ENCODE measurements at places on chromosomes 6 and 20.
A peak's percentile ranks its signal among the peaks of the same experiment; 100 is the strongest.

- no peak for DNase-seq
Measured at GRCh38 chr20:51091406-51092195, 68.7 kb upstream of the KCNG1 start.

DNA sequence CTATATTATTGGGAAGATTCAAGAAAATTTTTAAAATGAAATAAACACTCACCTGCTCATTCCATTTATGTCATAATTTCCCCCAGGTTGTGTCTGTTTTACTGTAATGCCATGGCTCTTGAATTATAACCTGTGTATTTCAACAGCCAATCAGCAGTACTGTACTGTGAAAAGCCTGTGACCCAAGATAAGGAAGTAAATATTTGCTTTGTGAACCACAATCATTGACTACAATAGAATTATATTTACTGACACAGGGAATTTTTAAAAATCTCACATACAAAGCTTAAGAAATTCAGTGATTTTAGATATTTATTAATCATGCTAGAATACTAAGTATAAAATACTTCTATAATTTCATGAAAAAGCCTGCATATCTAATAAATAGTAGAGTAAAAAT lies 6.0 kb downstream of the RGS17 start:
- no peak for DNase-seq

DNA sequence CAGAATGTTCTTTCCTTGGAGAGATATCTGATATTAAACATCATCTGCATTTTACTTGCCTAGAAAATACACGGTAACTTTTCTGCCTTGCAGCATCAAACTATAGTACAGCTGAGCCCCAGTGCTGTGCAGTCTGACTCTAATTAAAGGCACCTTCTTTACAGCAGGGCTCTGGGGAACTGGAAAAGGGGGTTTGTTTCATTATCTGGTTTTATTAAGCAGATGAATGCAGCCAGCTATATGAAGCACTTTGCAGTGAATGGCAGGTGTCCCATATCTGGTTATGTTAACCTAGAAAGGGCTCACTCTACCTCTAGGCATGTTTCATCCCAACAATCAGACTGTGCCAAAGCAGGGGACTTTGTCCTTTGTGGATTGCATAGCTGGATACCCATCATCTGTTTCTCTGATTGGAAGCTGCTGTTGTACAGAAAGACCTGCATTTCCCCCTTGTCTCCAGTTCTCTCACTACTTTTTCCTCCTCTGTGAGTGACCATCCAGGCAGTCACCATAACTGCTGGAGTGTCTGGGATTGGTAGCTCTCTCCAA lies 39.6 kb upstream of the CMTR1 start:
- no peak for DNase-seq

- no peak for DNase-seq
Measured at GRCh38 chr6:43855247-43855646, 85.2 kb downstream of the VEGFA start.

DNA sequence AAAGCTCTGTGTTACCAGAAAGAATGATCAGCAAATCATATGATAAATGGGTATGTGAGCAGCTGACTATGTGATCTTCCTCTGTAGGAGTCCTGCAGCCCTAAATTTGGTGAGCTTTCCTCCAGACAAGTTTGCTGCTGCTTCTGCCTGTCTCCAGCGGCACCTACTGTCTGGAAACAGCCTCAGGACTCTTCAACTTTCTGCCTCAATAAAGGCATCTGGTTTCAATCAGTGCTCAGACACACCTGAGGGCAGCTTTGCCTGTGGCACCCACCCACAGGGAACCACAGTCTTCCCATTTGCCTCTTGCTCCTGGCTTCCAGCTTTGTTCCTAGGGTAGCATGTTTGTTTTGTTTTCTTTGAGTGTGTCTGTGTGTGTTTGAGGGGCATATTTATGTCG lies 727.9 kb upstream of the MAN1A1 start:
- peak; percentile 15 for DNase-seq

- no peak for DNase-seq
Measured at GRCh38 chr6:36353411-36353915, 16.8 kb upstream of the BNIP5 start.

GRCh38 chr6:166318649-166319600 lies 10.7 kb upstream of the PRR18 start:
- DNase-seq: no peak

Measured in fibroblast of lung (primary cell).